ENCODE measurements at places on chromosomes 2 and 18.

DNA sequence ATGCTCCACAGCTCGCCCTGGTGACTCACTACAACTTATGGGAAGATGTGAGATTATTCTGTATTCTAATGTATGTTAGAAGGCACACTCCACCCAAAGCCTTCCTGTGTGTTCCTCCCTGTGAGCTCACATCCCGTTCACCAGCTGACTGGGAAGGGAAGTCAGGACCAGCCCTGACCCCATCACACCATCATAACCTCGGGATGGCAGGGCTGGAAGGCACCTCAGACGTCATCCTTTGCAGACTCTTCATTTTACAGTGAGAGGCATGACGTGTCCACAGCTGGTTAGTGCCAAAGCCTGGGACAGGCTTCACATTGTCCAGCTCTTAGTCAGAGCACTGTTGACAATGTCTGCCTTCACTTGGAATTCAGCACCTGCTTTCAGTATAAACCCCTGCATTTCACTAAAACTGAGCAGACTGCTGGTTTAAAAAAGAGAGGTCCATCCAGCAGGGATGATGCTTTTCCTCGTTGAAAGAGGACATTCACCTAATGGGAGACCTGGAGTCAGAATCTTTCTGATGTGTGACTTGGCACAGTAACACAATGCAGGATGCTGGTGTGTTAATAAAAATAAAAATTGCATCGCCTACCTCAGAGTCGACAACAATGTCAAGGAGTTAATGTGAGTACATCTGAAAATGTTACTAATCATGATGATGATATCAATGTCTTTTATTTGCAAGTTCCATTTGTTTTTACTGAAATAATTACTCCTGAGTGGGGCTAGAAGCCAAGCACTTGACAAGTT, 418.0 kb upstream of the TNP1 start:
- peak; percentile 99 for DNase-seq

DNA sequence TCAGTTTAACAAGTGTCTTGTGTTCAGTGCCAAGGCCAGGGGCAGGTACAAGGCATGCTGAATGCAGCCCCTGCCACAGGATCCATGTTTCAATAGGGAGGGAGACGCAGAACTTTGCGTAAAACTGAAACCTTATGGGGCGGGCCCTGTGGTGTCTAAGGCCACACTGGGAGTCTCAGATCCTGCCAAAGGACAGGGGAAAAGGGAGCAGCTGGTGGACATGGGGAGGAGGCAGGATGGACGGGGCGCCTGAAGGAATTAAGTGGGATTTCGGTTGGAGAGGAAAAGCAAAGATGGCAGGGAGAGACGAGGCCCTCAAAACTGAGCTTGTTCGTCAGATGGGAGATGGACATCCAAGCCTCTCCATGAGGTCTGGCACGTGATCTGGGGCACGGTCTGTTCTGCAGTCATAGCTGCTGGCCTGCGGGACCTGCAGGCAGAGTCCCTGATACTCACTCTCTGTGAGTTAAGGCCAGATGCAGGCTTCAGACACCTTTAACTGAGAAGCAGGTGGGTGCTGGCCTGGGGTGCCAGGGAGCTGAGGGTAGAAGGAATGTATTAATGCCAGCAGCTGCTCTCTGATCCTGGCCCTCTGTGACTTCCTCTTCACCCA, 48.8 kb downstream of the TCF7L1 start:
- no peak for DNase-seq

GRCh38 chr2:207423886-207424285, 105.9 kb upstream of the CREB1 start:
- DNase-seq = peak; percentile 96

DNA sequence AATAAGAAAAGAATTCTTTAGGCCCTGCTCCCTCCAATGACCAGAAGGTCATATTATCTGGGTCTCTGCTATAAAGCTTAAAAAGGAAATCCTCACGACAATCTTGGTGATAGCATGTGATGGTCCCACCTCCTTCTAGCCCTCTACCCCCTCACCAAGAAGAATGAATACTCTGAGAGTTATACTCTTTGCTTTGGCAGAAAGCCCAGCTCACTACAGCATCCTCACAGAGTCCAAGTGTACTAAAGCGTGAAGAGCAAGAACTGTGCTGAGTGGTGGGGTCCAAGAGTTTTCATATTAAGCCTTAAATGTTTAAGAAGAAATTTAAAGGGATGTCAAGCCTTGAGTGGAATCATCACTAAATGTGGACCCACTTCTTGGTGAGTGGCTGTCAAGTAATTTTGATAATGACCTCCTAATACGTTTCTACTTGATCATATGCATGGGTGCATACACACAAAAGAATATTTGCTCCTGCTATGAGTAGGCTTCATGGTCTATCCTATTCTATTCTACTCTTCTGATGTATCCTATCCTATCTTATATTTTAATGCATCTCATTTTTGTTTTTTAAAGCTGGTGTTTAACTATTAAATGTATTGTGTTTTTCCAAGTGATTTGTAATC, 16.5 kb upstream of the SERPINB7 start:
- no peak for DNase-seq

GRCh38 chr2:28970464-28971160, 10.5 kb upstream of the TOGARAM2 start:
- no peak for DNase-seq

DNA sequence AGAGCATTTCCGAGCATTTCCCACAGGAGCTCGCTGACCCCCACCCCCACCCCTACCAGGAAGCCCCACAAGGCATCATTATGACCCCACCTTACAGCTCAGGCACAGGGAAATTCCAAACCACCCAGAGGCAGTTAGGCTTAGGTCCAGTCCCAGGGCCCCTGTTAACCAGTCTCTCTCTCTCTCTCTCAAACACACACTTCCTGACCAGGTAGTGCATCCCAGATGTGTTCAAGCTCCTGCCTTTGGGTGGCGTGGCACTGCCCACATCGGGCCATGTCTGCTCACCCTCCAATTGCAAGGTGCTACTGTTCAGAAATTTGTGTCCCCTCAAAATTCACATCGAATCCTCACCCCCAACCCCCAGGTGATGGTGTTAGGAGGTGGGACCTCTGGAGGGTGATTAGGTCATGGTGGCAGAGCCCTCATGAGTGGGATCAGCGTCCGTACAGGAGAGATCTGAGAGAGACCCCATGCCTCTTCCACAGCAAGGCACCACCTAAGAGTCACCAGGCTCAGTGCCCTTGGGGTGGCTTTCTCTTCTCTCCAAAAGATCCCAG, 8.8 kb downstream of the COPS9 start:
- DNase-seq = no peak

DNA sequence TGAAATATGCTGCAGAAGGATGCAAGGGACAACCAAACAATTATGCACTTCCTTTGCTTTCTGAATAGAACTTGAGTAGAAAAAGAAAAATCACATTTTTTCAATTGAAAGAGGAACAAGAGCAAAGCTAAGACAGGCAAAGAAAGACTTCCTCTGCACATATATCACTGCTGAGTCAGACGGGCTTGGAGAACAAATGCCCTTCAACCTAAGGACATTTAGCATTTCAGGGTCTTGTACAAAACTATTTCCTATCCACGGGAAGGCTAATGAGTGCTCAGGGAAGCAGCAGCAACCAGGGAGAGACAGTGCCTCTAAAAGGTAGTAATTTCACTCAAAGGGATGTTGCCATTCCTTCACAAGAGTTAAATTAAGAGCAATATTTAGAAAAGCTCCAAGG, 570.0 kb upstream of the GCFC2 start:
- no peak for DNase-seq

DNA sequence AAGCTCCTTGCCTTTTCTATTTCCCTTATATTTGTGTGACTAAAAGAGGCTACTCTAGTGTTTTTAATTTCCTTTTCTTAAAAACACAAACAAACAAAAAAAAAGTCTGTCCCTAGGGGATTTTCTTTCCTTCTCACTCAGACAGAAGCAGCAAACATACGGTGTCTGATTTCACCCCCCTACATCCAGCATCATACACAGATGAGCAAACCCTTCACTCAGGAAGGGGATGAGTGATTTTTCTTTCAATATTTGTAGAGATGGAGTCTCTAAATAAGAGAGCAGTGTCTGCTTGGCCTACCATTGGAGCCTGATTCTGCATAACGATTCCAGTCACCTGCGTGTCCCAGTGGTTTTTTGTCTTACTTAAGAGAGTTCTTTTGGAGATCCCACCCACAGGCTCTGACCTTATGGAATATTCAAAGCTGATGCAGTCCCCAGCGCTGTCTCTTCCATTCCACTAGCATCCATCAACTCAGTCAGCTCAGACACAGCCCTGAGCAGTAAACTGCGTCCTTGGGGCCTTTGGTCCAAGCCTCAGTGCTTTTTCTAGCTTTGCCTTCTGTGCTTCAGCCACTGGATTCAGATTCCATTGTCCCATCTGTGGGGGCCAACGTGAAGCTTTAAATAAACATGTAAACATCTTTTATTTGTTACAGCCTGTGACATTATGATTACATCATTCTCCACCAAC, 52.6 kb upstream of the TPO start:
- no peak for DNase-seq

GRCh38 chr18:36522509-36522908, 225.0 kb downstream of the FHOD3 start:
- DNase-seq = no peak

GRCh38 chr18:29078273-29078672, 901.3 kb upstream of the CDH2 start:
- DNase-seq = no peak

- peak; percentile 66 for DNase-seq
Measured at GRCh38 chr2:223526106-223526505, 76.1 kb downstream of the SCG2 start.

DNA sequence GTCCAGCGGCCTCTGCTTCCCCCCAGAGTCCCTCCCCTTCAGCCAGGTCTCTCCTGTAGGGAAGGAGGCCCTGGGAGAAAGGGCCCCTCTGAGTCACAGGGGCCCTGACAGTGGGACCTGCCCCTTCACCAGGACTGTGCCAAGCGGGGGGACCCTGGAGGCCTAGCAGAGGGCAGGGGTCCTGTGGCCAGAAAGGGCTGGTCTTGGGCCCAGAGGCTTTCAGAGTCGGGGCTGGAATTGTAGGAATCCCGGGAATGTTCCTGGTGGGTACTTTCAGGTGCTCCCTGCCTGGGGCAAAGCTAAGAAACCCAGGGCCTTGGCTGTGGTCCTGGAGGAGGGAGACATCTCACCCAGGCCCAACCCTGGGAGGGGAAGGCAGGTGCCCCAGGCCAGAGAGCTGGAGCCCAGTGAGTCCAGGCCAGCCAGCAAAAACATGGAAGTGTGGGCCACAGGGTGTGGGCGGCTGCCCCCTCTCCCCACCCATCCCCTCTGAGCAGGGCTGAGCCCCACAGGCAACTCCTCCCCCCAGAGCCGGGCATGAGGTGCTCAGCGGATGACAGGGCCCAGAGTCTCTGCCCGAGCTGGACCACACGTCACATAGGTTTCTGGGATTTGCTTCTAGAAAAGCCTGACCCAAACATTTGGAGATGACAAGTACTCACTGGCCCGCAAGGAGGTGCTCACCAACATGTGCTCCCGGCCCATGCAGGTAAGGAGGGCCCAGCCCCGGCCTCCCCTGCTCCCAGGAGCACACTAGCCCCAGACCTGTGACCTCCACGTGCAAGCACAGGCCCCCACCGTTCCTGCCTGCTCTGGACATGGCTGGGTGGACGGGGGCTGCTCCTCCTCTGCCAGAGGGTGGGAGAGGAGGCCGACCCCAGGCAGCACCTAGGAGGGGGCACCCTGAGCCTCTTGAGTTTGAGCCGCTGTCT, 48.2 kb upstream of the ALPP start:
- no peak for DNase-seq

DNA sequence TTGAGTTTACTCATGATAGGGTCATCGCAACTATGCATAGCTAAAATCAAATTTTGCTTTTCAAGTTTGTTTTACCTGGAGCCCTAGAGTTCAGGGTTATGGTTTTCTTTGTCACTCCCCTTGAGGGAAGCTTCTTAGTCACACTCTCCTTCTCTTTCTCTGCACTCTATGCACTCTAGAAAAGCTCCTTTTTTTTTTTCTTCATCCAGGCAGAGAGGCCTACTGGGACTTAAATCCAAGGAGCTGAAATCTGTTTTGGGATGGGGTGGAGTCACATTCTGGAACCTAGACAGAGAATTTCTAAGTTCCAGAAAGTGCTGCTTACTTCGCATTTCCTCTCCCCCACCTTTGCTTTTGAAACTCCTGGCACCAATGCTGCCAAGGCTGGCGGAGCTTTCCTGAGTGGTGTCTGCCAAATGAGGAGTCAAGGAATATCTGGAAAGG, 19.1 kb upstream of the IL18R1 start:
- no peak for DNase-seq
